ENCODE measurements at places on chromosomes 2 and 18.

DNA sequence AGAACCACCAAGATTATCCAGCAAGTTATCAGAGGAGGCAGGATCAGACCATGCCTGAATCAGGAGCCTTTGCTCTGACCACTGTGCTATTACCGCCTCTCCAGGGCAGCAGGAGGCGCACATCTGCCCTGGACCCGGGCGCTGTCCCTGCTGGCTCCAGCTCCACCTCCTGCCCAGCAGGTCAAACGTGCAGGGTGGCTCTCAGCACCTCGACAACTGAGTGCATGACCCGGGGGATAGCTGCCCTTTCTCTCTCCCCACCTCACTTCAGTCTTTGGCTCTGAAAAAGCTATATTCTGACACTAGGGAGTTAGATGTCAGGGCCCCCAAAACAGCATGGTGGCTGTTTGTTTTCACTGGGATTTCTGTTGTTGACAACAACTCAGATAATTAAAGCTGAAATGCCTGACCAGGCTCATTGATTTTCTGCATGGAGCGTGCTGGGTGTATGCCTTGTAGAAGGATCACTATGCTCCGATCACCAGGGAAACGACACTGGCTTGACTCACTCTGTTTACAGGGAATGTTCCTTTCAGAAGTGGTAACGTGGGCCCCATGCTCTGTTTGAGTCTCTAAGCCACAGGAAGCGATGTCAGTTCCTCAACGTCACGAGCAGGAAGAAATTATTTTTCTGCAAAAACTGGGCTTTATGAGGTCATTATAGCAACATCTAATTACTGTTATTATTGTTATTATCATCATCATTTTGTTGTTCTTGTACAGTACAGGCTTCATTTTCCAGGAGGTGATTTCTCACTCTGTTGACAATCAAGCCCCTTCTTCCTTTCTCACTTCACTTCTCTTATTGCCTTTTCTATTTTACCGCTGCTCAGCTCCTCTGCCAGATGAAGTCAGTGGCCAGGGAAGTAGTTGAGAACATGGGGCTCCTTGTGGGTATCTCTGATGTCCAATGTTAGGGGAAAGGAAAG, 125.6 kb downstream of the PLB1 start:
- DNase-seq: peak; percentile 50

GRCh38 chr2:111066062-111066593, 54.6 kb upstream of the BCL2L11 start:
- no peak for DNase-seq

DNA sequence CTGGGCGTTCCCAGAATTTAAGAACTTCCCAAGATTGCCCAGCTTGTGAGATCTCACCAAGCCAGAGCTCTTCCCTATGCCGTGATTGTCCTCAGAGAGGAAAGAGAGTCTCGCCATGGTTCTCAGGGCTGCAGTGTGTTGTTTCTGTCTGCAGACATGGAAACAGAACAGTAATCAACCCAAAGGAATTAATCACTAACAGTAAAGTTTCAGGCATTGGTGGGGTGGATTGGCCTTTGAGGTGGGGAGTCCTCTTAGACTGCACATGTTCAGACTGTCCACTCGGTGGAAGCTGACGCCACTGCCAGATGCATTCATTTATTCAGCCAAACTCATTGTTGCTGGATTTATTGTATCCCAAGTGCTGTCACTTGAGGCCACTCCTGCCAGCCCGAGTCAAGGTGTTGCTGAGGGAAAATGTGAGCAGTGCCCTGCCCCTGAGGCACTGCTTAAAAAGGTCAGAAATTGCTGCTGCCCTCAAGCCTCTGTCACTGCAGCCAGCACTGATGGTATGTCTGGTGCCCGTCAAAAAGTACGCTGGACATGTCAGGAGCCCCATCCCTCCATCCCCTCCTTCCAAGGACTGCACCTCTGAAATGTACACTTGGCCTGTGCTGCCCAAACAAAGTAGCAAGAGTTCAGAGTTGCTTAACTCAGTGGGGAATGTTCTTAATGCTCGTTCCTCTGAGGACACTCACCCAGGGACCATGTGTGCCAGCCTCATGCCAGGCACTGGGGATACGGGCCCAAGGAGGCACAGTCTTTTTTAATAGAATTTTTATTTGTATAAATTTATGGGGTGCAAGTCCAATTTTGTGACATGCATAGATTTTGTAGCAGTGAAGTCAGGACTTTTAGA, 201.0 kb downstream of the GLI2 start:
- no peak for DNase-seq

- DNase-seq: no peak
Measured at GRCh38 chr18:4578449-4578848, 123.3 kb upstream of the DLGAP1 start.

DNA sequence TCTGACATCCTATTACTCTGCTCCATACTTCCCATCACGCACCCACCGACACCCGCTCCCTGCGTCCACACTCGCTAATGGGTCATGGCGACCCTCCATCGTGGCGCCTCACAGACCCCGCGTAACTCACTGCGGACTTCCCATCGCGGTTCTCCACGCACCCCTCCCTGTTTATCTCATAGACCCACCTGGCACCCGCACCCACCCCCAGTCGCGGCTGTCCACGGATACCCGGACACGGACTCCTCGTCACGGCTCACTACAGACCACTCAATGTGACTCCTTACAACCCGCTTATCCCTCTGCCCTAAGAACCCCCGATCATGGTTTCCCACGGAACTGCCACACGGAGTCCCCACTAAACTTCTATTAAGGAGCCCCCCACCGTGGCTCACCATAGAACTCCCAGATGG, 458 bp downstream of the CXXC1 start:
- no peak for DNase-seq

GRCh38 chr18:47248115-47248603, 3.3 kb downstream of the SKOR2 start:
- no peak for DNase-seq

- DNase-seq: no peak
Measured at GRCh38 chr2:241128266-241128665, 21.0 kb downstream of the PASK start.
